ENCODE measurements at places on chromosomes 3 and 15.
A peak's percentile ranks its signal among the peaks of the same experiment; 100 is the strongest.

DNA sequence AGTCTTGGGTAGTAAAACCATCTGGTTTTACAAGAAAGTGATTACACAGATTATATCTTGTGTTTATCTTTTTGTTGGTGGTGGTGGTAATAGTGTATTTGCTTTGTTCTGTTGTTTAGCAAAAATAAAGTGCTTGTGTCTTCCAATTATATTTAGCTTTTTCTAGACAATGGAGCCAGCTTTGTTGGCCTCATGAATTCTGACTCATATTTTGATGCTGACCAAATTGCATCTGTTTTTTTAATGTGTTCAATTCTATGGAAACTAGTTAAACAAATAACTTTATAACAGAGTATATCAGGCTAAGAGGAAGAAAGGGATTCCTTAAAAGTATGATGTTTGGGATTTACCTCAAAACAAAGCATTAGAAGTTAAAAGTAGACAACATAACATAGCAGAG is 69.3 kb upstream of the BFSP2 start:
- no peak for DNase-seq

DNA sequence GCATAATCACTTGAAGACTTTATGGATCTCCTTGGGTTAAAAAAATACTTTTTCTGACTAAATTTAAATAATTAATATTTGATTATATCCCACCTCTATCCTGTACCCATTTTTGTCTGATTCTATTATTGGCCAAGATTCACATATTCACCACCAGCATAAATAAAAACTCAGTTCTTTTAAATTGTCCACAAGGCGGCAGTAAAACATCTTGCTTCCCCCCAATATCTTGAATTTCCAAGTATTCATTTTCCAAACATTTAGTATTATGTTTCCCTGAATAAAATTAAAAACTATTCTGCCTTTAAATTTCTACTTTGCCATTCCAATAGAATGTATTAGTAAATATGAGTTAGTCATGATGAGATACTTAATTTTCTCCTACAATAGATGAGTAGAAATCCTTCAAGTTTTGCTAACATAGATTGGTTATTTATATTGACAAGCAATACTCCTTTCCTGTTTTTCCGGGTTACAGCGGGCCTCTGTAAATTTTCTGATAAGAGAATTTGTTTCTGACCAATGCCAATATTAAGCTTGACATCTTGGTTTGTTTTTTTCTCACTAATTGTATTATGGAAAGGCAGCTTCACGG is 218.7 kb upstream of the MDFIC2 start:
- DNase-seq = no peak

GRCh38 chr3:187992609-187993008 is 161.3 kb upstream of the LPP start:
- no peak for DNase-seq

- DNase-seq = no peak
These were observed 4.0 kb downstream of the PDHB start for GRCh38 chr3:58429657-58430056.

- no peak for DNase-seq
These were observed 25.4 kb upstream of the EDEM1 start for GRCh38 chr3:5162102-5162501.

- DNase-seq = no peak
These were observed 293.7 kb upstream of the GADL1 start for GRCh38 chr3:31188112-31188511.

DNA sequence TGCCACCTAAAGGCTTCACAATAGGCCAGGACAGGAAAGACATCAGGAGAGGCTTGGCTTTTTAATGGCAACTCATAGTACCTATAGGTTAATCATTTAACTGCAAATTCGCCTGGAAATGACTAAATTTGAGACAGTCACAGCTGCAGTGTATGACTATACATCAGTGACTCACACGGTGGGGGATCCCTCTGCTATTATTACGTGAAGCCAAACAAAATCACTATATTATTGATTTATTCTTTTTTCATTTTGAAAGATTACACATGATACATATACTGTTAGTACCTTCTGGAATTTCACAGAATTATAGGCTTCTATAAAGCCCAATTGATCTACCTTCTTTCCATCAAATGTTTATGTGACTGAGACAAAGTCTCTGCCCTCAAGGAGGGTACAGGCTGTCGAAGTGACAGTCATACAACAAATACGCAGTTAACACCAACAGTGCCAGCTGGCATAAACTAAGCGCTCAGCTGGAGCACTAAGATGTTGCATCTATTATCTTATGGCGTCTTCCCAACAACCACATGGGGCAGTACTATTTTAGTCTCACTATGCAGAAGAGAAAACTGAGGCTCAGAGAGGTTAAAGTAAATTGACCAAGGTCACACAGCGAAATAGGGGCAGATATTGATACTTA is 82.0 kb upstream of the LMOD3 start:
- DNase-seq = peak; percentile 50

DNA sequence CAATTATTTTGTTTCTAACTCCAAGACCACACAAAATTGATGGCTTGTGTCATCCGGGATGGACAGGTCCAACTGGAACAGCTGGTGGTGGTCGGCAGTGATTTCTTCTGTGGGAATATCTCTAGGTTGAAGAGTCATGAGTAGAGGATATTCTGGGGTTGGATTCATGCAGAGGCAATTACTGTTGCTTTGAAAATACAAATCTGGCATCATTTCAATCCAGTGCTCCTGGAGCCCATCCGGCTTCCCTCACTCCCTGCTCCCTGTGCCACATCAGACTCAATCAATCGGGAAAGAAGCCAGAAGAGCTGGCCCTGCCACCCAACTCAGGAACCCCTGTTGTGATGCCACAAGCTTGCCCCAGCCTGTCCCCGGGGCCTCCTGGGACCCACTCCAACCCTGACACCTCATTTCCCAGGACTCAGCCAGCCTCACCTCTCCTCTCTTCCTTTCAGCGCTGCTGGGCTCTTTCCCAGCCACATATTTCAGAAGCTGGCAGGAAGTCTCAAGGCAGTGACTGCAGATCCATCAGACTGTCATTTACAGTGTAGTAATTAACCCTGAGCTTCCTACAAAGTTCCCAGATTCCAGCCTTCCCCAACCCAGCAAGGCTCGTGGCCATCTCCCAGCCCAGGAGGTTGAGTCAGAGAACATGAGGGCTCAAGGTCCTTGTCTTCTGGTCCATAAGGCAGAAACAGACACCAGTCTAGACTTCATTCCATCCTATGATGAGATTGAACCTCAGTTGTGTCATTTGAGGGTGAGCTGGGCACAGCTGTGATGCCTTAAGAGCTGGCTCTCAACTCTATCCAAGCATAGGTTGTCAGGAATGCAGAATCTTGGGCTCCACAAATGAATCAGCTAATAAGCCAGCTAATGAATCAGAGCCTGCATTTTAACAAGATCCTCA is 114.0 kb downstream of the FAM174B start:
- no peak for DNase-seq

DNA sequence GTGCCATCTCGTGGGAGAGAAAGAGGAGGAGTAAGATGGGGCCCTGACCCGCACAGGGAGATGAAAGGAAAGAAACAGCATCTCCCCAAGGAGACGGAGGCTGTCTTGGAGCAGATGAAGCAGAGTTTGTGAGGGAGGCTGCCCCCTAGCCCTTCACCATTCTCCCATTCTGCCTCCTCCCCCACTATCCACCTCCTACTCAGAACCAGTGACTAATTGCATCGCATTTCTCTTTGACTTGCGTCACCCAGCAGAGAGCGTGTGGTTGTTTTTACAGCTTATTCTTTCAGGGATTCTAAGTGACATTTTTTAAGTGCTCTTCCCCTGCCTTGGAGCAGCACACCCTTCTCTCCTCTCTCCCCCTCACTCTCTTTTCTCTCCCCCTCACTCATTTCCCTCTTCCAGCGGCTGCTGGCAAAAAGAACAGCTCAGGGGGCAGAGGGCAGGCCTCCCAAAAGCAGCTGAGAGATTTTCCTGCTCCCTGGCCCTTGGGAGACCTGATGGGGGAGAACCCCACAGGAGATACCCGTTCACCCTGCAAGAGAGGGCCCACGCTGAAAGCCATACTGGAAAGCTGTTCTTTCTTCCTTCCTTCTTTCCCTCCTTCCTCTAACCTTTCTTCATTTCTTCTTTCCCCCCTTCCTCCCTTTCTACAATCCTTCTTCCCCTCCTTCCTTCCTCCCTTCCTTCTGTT is 91.8 kb downstream of the MRPL46 start:
- no peak for DNase-seq

- peak; percentile 19 for DNase-seq
These were observed 244.1 kb downstream of the SLCO3A1 start for GRCh38 chr15:92097474-92098178.

- peak; percentile 74 for DNase-seq
These were observed 63.7 kb downstream of the SLC30A4 start for GRCh38 chr15:45458746-45459403.

DNA sequence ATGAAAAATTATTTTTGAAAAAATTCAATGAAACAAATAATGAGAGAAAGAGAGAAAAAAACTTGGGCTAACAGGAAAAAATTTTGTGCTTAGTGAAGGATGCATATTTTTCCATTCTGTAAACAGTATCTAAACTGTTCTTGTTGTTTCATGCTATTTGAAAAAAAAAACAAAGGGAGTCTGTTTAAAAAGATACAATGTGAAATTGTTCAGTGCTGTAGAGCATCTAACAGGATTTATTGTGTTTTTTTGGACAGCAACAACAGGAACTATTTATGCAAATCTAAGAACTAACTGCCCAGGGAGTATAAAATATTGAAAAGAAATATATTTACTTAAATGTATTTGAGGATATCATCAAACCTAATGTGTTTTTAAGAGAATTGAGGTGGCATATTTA is 55.1 kb downstream of the PEX5L start:
- DNase-seq = no peak

- no peak for DNase-seq
These were observed 343.3 kb downstream of the GRM7 start for GRCh38 chr3:7203969-7204847.

DNA sequence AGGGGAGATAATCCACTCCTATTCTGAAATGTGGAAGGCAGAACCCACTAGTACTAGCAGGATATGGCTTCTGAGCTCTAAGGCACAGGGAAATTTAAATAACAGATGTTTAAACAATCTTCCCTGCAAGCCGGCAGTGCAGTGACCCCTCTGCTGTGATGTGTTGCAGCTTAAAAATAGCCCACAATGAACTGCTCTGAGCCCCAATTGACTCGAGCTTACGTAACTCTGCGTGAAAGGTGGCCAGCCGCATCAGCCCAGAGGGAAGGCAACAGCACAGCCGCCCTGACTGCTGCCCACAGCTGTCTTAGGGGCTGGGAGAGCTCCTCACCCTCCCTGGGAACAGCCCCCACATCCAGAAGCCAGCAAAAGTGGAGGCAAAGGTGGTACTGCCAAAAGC is 12.5 kb upstream of the CAMKV start:
- DNase-seq = no peak

- peak; percentile 86 for DNase-seq
These were observed at the start of gene RBM5 for GRCh38 chr3:50088725-50089608. Gene RBM5 (plus strand): TSS chr3:50088919. CDS start chr3:50090435, 1,516 bp downstream.

- DNase-seq = no peak
These were observed 50.1 kb downstream of the PCSK6 start for GRCh38 chr15:101439285-101439919.

DNA sequence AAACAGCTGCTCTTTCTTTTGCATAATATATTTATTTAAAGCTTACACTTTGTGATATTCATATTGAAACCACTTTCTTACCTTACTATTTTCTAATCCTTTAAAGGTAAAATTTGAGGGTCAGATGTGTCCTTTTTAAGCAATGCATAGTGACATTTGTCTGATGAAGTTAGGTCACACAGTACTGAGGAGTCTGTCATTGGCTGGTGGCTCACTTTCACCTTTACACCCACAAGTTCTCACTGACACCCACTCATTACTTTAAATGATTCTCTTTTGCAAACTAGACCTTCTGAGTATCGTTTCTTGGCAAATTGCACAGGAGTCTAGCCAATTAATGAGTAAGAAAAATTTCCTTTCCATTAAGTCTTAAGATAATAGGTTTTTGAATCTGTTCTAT is 758.3 kb upstream of the ARPP21 start:
- DNase-seq = no peak
